GM04503 (cell line): ENCODE measurements at places on chromosomes 4 and X.

GRCh38 chr4:12943069-12943468 is 541.1 kb downstream of the RAB28 start:
- DNase-seq = no peak

- DNase-seq = no peak
These were observed 31.2 kb downstream of the CCDC149 start for GRCh38 chr4:24881508-24882196.

- DNase-seq = no peak
These were observed 199.4 kb downstream of the PRDM5 start for GRCh38 chr4:120723105-120723504.

DNA sequence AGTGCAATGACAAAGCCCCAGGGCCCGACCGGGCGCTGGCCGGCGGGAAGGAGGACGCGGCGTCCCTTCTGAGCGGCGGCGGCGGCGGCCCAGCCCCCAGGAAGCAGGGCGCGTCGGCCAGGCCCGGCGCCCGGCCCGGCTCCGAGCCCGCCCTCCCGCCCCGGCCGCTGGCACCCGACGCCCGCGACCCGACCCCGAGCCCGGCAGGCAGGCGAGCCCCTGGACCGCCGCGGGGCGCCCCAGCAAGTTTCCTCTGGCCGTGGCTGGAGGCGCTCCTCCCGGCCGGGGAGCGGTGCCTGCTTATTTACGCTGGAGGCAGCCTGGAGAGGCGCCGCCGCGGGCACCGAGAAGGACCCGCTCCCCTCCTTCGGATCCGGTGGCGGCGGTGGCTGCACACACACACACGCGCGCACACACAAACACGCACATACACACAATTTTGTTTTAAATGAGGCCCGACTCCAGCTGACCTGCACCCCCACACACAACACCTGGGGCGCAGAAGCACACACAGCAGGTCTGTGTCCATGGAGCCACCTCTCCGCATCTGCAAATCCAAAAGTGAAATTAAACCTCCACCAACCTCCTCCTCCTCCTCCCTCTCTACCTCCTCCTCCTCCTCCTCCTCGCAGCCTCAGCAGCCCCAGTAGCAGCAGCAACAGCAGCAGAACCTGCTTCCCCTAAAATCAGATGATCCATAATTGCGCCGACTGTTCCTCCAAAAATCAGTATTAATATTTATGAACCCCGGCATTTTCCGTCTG is 669 bp downstream of the IRF2 start:
- DNase-seq = no peak

DNA sequence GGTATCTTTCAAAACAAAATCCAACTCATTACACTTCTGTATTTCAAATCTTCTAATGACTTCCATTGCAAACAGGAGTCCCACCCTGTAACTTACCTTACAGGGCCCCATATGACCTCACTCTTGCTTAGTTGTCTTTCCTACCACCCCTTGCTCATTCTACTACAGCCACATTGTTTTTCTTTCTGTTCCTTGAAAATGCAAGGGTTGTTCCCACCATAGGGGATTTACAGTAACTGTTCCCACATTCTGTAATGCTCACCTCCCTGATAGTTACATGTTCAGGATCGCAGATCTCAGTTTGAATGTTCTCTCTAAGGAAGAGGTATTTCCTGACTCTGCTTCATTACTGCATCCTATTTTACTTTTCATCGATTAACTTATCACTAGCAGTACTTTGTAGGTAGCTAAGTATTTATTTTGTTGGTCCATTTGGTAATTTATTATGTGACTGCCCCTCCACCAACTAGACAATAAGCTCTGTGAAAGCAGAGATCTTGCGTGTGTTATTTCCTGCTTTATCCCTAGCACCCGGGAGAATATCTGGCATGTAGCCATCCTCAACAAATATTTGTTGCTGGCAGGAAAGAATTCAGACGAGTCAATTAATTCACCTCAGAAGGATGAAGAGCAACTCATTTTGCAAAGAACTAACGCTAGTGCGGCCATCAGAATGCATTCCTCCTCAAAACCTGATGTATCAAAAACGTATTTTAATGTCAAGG is 21.4 kb downstream of the MAOB start:
- DNase-seq = no peak

DNA sequence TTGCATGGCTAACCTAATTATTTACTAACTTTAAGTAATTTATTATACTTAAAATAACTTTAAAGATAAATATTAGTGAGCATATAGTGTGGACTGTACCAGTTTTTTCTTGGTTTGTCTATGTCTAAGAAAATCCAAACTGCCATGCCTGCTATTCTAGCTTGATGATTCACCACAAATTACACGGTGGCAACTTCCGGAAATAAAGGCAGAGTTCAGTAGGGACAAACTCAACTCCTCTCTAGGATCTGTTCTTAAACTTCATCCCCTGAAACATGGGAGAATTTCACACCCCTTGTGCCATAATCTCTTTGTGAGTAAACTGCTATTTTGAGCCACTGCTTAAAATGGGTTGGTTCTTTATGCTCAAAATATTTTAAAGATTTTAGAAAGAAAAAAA is 213.6 kb upstream of the NRK start:
- no peak for DNase-seq

- no peak for DNase-seq
These were observed 65.9 kb downstream of the CC2D2A start for GRCh38 chr4:15535599-15535998.
